Mesothelial cell of epicardium (in vitro differentiated cells): ENCODE measurements at places on chromosomes 4 and X.

GRCh38 chrX:132199941-132200340, 19.3 kb downstream of the RAP2C start:
- no peak for DNase-seq

GRCh38 chr4:188596021-188596420, 456.8 kb downstream of the TRIML1 start:
- no peak for DNase-seq

- DNase-seq = no peak
Observed at GRCh38 chr4:118997601-118998000, 108.9 kb downstream of the SYNPO2 start.

GRCh38 chr4:33437406-33437805, 2717.2 kb downstream of the PCDH7 start:
- no peak for DNase-seq

- no peak for DNase-seq
Observed at GRCh38 chr4:20256381-20256881, 4.7 kb downstream of the SLIT2 start.

- no peak for DNase-seq
Observed at GRCh38 chr4:62627141-62627540, 1427.0 kb downstream of the ADGRL3 start.

GRCh38 chr4:189973646-189974045, 33.0 kb downstream of the FRG1 start:
- DNase-seq = no peak

DNA sequence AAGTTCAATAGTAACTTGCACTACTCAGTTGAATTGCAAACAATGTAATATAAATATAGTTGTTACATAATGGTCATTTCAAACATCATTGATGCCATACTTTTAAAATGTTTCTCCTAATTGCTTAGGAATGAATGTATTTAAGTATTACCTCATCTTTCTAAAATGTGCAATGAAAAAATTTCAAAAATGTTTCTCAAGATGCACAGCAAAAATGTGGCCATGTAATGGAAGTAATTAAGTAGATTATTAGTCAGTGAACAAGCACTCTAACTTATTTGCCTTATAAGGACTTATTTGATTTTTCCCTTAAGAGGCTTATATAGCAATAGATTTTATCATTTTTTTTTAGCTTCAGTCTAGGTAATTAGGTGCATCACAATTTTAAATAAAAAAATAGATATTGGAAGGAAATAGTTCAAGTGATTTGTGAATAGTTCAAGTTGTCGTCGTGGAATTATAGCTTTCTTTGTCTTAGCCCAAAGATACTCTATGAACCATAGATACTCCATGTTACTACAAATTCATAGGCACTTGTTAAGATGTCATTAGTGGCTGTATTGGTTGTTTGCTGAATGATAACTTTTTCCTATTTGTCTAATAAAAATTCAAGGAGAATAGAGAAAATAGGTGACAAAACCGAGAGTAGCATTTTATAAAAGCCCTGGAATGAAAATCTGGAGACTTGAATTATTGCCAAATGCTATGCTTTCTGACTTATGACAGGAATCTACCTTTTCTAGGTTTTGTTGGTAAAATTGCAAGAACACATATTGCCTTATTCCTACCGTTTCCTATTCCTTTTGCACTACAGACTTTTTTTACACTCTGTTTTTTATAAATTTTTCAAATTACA, 118.5 kb downstream of the TLL1 start:
- DNase-seq = no peak

DNA sequence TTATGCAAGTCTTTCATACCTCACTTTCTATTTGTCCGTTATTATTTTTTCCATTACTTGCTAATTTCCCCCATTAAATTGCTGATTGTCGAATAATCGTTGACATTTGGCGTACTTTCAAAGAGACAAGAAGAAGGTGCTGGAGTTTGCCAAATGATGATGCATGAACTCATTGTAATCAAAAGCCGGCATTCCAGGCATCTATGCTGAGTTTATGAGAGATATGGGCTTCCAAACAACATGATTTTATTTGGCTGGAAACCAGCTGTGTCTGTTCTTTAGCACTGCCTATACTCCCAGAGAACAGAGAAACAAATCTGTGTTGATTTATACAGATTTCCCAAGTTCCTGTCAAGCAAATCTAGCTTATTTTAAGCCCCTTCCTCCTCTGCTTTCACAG, 80.8 kb upstream of the RPS6KA3 start:
- no peak for DNase-seq

DNA sequence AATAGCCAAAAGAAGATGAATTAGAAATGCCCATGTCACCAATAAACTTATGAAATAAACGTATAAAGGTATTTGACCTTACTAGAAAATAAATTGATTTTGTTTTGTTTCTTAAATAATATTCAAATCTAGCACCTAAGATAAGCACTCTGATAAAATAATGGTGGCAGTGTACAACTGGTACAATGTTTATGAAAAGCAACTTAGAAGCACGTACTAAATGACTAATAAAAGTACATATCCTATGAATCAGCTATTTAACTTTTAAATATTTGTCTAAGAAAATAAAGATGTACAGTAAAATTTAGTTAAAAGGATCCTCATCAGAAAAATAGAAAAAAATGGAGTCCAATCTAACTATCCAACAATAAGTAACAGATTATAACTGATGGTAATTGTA, 6.7 kb downstream of the MANBA start:
- no peak for DNase-seq

GRCh38 chr4:124135409-124135813, 577.1 kb downstream of the ANKRD50 start:
- no peak for DNase-seq

- DNase-seq = no peak
Observed at GRCh38 chr4:155899891-155900290, 3.6 kb upstream of the TDO2 start.

DNA sequence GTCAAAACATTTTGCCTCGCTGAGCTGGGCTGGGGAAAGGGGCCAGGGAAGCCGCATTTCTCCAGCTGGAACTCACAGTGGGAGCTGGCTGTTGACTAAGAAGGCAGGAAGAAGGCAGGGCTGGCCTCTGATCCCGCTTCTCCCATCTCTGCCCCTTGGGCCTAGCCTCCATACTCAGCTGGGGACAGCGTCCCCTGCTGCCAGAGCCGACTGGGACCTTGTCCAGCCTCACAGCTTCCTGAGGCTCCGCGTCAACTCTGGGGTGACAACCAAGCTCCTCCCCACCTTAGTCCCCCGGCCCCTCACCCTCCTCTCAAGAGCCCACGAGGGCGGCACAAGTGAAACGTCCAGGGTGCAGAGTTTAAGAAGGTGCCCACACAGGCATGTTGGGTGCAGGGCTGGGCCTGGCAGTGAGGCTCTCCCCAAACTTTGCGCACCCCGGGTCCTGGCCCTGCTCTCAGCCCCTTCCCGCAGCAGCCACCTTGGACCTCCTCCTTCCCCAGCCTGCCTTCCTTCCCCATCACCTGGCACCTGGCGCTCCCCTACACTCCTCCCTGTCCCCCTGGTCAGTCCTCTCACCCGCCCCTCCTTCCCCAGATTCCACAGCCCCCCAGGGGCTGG, 100.8 kb downstream of the PSAPL1 start:
- DNase-seq = no peak

- DNase-seq = no peak
Observed at GRCh38 chrX:155435744-155436112, 22.7 kb downstream of the F8A3 start.

DNA sequence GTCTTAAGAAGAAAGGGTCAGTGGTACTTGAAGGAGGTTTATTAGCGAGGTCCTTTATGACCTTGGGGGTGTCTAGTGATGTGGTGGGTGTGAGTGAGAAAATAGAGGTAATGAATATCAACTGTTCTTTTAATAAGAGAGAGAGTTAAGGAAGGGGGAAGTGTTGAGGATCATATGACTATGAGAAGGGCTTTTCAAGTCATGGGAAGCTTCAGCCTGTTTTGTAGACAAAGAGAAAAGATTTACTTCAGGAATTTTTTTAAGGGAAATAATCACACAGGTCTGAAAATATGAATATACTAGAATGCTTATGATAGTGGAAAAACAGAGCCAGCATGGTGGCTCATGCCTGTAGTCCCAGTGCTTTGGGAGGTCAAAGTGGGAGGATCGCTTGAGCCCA, 41.3 kb upstream of the MTMR1 start:
- no peak for DNase-seq

GRCh38 chr4:84985952-84986351, 19.5 kb upstream of the WDFY3 start:
- DNase-seq = no peak

DNA sequence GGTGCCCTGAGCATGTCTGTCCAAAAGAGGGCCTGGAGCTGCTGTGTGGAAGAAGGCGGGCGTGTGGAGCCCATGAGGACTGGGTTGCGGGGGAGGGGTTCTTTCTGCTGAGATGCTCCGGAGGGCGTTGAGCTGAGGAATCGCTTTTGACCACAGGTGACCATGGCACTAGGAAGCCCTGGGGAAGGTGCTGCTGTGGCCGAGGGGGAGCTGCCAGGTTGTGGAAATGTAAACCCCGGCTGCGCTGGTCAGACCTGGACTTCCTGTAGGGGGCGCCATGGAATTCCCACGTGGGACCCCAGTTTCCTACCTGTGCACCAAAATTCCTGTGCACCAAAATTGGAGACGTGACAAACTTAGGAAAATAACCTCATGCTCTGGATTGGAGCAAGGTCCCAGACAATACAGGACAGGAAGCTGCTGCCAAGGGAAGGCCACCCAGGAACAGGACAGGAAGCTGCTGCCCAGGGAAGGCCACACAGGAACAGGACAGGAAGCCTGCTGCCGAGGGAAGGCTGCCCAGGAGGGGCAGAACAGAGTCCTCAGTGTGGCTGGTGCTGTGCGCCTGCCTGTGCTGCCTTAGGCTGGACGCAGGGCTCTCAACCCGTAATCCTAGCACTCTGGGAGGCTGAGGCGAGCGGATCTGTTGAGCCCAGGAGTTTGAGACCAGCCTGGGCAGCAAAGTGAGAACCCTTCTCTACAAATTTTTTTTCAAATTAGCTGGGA, 28.4 kb upstream of the UVSSA start:
- peak; percentile 18 for DNase-seq

DNA sequence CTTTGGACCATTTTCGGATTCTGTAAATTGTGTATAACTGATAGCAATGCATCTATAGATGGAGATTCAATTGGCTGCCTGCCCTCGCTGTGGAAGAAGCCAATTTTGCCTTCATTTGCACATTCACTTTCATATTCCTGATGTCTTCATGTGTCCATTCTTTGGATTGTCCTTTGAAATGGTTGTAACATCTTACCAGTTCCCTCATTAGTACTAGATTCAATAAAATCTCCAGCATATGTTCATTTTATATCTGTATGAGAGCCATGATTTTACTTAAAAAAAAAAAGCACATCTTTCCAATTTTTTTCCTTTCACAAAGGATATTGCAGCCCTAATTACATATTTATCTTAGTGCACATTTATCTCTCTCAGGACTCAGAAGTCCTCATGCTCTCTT, 61.7 kb downstream of the BEND2 start:
- DNase-seq = no peak

DNA sequence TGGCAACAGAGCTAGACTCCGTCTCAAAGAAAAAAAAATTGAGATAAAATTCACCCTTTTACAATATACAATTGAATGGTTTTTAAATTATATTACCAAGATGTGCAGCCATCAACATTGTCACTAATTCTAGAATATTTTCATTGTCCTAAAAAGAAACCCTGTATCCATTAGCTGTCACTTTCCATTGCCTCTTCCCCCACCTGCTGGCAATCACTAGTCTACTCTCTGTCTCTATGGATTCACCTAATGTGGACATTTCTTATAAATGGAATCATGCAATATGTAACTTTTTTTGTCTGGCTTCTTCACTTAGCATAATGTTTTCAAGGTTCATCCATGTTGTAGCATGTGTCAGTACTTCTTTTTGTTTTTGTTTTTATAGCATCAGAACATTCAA, 20.8 kb downstream of the ABHD18 start:
- no peak for DNase-seq

DNA sequence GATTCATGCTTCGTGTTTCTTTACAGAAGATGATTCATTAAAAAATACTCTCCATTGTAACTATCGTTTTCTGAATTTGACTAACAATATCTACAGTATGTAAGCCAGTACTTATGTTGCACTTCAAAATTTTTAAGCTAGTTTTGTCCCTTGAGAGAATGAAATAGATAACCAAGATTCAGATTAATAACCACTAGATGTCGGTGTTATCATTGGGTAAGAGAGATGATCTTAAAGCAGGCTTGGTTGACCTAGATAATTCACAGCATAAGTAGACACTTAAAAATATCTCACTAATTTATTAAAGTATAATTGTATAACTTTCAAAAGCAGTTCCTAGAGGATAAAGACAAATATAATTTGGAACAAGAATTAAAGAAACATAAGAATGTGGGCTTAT, 430.9 kb downstream of the C4orf33 start:
- no peak for DNase-seq

- no peak for DNase-seq
Observed at GRCh38 chr4:154985673-154986072, 204.6 kb downstream of the RBM46 start.

- no peak for DNase-seq
Observed at GRCh38 chr4:57053508-57053907, 56.7 kb downstream of the IGFBP7 start.

DNA sequence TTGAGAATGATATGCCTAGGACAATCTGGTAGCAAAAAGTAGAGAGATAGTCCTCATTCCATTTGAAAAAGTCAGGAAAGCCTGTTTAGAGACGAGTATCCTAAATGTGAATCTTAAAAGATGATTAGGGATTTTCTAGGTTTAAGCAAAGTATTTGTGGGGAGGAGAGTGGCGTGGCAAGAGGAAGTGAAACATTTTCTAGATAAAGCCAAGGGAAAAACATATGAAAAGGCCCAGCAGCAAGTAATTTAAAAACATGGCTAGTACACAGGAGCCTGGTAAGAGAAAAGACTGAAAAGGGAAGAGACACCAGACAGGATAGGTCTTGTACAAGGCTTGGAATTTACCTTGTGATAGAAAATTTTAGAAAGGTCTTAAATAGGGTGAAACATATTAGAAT, 45.9 kb downstream of the CORIN start:
- DNase-seq = no peak

DNA sequence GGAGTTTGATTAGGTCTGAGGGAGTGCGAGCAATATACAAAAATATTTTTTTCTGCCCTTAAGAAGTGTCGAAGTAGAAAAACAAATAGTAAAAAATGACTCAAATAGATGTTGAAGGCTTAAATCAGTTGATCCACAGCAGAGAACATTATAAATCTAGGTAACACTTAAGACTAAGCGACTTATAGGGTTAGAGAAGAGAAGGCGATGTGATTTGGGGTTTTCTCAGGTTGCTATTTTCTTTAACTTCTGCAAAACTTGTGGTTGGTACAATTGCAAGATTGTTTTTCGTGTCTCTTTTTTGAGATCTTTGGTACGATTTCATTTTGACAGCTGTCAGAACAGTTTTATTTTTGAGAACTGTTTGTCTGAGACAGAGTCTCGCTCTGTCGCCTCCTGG, 1479.5 kb downstream of the PCDH7 start:
- no peak for DNase-seq

- DNase-seq = no peak
Observed at GRCh38 chrX:15646543-15646942, 18.1 kb downstream of the CLTRN start.

DNA sequence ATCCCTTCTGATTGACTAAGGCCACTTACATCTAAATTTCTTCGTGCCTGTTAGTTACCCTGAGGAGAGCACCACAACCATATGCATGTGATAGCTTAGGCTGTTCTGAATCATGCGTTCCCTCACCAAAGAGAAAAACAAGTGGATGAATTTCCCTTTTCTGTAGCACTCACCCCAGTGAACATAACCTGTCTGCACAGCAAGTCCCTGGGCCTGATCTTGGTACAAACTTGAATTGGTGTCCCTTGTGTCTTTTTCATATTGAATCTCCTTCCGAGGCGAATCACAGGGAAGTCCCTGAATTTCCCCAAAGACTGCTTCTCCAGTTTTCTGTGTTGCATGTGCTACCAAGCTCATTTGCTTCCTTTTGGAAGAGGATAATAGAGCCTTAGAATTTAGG, 100.4 kb downstream of the KLHL8 start:
- no peak for DNase-seq
